ENCODE measurements at places on chromosomes 1 and 21.

- DNase-seq = no peak
Measured at GRCh38 chr1:8652467-8653046, 164.9 kb downstream of the RERE start.

GRCh38 chr1:34406833-34407539 is 230.3 kb downstream of the C1orf94 start:
- no peak for DNase-seq

- DNase-seq = no peak
Measured at GRCh38 chr1:21749109-21749508, 33.8 kb downstream of the USP48 start.

DNA sequence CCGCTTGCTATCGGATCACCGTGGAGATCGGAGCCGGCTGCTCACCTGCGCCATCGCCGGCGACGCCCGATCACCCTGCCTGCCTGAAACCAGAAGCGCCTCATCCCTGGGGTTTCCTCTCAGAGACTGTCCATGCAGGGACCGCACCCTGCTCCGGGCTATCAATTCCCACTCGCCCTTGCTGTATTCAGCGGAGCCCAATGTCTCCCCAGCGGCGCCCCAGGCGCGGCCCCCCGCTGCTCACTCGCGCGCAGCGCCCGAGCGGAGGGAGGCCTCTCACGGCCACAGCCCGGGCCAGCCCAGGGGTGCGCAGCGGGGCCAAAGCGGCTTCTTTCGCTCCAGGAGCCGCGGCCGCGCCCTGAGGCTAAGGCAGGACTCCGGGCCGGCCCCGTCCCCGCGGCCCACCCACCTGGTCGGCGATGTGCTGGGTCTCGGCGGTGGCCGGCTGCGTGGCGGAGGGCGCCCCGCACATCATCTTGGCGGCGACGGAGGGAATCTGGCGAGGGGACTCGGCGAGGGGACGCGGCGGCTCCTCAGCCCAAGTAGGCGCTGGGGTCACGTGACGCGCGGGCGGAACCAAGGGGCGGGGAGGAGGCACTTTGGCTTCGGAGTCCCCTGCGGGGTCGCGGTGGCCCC is at the start of gene CSTB:
CSTB (minus strand) TSS at position 514 of the 636 bp plus-strand sequence; CDS start at position 475, 39 bp downstream.
- DNase-seq = peak; percentile 73

DNA sequence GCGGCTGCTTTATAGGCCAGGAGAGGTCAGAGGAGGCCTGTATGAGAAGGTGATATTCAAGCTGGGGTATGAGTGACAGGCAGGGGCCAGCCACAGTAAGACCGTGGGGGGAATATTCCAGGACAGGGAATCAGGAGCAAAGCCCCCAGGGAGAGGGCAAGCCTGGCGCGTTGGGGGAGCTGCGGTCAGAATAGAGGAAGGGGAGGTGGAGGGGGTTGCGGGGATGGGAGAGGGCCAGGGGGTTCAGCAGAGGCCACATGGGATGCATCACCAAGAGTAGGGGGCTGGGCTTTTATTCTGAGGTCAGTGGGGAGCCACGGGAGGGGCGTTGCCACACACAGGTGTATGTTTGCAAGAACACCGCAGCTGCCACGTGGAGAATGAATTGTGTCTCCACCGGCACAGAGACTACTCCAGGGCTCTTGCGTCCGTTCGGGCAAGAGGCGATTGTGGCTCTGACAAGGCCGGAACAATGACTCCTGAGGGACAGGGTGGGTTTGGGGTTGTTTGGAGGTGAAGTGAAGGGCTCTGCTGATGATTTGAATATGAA is 84.7 kb upstream of the VAMP3 start:
- DNase-seq = no peak

DNA sequence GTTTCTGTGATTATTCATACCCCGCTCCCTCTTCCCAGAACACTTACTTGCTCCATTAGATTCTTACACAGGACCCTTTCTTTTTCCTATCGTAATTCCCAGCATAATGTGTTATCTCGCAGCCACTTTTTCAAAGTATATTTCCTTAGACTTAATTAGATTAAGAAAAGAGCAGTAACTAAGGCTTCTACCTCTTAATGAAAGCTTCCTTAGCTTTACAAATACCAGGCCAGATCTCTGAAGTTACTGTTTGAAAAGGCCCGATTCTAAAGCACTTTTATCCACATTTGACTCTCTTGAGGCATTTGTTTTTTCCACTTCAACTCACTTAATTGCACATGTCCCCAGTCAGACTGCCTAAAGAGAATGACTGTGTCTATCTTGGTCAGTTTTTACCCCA is 1264.3 kb upstream of the ADGRL2 start:
- no peak for DNase-seq

- DNase-seq = no peak
Measured at GRCh38 chr1:40977716-40978115, 1.8 kb upstream of the CTPS1 start.

- DNase-seq = no peak
Measured at GRCh38 chr1:93262645-93263044, 82.1 kb downstream of the CCDC18 start.

DNA sequence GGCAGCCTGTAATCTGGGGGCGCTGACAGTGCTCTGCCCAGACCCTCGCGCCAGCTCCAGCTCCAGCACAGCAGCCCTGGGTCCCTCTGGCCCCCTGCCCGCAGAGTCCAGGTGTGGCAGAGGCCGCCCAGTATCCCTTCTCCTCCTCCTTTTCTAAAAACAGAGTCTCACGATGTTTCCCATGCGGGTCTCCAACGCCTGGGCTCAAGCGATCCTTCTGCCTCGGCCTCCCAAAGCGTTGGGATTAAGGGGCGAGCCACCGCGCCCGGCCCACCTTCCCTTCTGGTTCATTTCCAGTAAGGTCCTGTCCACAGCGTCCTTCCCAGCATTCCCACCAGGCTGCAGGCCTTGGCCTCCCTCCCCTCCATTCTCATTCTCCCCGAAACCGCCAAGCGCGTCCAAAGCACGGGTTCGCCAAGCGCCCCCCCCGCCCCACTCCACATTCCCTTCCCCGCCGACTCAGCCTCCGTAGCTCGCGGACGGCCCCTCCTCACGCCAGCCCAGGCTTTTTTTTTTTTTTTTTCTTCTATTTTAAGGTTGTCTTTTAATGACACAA is 2.0 kb upstream of the PCBP3 start:
- DNase-seq = no peak

GRCh38 chr21:26632691-26633090 is 59.6 kb upstream of the CYYR1 start:
- DNase-seq = no peak

DNA sequence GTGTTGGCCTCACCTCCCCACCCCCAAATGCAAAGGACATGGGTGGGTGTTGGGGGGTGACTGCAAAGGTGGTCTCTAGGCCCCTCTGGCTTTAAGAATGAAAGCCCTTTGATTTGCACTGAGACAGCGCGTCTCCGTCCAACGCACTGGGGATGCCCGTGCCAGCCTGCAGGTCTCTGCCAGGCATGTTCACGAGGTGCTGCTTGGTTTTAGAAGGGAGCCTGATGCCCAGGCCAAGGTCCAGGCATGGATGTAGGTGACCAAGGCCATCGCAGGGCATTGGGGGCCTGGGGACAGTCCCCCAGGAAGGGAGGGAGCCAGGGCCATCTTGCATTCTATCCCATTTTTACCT is 363.6 kb upstream of the VAMP3 start:
- DNase-seq = no peak

DNA sequence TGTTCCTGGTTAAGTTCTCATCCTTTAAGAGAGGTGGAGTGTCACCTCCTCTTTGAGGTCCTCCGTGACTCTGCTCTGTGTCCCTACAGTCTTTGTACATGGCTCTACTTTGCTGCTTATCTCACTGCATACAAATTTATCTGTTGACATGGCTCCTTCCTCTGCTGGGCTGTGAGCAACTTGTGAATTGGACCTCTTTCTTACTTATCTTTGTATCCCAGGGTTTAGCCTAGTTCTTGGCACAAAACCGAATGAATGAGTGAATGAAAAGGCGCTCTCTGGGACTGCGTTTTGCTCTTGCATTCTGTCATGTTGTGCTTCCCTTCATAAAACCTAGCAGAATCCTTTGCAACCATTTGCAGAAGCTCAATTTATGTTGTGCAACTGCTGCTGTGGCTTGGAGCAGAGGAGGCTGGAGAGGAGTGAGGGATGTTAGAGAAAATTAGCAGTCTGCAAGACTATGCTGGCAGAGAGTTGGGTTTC is 12.4 kb downstream of the SLC26A9 start:
- DNase-seq = no peak

DNA sequence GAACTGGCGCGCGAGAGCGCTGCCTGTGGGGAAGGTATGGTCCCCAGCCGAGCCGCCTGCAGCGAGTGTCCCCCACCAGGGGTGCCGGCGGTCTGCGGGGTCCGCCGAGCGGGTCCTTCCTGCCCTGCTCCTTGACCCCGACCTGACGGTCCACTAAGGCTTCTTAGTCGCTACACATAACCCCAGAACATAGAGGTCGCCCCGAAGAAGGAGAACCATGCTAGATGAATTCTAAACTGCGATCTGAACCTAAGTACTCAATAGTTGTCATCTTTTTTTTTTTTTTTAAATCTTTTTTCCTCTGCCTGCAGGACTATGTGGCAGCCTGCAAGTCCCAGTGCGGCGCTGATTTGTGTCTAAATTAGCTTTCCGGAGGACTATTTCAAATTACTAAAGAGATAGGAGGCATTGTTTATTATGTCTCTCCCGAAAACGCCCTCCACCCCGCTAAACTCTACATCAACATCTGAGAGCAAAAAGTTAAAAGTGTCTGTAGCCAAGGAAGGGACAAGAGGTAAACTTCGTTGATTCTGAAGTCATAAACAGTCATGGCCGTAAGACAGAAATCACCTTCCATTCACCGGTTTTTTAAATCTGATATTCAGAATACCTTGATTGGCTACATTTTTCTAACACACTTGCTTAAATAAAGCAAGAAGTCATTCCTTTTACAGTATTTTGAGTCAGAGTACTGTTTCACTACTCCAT is 476 bp downstream of the AXDND1 start:
- DNase-seq = no peak

- DNase-seq = no peak
Measured at GRCh38 chr1:102578804-102579203, 529.5 kb downstream of the COL11A1 start.

GRCh38 chr1:112267929-112268328 is 128.1 kb upstream of the CTTNBP2NL start:
- no peak for DNase-seq

DNA sequence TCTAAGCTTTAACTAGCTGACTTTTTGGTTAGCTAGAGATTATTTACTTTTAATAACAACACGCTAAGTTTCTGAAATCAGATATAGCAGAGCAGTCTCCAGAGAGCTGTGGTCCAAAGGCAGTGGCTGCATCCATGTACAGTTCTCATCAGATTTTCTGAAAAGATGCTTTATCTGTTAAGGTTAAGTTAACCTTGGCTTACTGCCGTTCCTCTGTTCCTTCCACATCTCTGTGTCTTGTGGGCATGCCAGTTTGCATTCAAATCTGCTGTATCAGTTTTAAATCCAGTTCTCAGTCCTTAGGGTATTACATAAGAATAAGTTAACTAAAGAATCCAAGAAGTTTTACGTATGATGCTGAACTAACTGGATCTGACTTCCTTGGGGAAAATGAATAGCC is 46.8 kb downstream of the SPATA46 start:
- DNase-seq = no peak

GRCh38 chr1:163047951-163048659 is 21.1 kb upstream of the RGS4 start:
- DNase-seq = no peak

DNA sequence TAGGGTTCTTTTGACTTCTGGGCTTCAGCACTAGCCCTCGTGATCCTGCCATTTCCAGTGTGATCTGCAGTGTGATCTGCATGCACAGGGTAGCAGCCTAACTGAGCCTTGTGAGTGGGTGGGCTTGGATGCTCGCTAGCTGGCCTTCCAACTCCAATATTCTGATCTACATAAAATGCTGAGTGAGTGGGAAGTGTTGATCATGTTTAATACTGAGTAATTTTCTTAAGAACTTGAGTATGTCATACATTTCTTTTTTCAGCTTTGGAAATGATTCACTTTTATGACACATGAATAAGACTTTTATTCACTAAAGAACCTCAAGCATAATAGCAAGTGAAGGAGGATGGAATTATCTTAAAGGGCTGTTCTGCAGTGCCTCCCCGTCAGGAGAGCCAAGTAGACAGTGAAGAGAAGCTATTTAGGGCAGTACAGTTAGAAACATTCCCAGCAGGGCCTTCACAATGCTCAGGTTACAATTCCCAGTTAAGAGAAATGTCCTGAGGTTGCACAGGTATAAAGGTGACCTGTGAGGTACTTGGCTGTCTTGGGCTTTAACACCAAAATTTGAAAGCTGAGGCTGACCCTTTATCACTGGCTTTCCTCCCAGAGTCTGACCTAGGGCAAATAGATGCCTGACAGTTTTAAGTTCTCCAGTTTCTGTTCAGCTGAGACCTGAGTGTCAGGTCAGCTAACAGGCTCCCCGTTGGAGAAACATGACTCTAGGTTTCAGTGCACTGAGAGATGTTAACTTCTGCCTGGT is 29.1 kb upstream of the LRRC8C start:
- DNase-seq = no peak

DNA sequence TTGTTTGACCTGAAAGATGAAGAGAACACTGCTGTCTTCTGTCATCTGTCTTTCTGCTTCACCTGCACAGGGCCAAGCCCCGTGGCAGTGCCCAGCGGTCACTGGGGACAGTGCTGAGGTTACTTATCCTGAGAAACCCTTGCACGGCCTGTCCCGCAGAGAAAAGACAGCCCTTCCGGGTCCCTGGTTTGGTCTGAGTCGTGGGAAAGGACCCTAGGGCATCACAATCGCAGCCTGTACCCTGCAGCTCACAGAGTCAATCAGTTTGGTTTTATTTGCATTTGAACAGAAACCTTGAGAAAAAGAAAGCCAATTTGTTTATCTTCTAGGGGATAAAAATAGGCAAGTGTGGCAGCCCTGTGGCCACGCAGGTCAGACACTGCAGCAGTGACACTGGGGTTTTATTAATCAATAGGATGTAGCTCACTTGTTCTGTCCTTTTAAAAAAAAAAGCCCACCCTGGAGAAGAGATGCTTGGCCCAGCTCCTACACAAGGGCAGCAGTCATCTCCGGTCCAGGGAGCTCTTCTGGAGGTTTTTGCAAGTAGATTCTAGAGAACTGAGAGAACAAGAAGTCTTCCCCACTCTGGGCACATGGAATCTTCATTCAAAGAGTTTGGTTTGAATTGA is 120.0 kb downstream of the PEX14 start:
- DNase-seq = no peak

GRCh38 chr1:151284013-151284577 is 2.0 kb downstream of the ZNF687 start:
- DNase-seq = no peak

Data from CD4-positive, alpha-beta T cell treated with Interleukin-1 beta for 1 hour (primary cell).